ENCODE measurements at places on chromosomes 4 and X.

DNA sequence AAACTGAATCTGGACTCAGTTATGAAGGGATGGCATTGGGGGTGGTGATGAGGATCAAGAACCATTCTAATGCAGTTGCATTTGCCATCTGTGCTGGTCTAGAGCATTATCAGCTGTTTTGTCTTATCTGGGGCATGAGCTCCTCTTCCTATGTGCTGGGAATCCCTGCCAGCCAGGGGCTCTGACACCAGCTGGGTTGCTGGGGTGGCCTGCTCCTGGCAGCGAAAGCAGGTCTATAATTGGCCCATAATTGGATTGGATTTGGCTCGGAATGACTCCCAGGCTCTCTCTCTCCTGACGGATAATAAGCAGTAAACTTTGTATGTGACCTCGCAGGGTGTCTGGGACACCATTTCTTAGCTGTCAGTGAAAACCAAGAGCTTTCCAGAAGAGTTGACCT is 34.1 kb downstream of the SMPX start:
- DNase-seq: no peak

DNA sequence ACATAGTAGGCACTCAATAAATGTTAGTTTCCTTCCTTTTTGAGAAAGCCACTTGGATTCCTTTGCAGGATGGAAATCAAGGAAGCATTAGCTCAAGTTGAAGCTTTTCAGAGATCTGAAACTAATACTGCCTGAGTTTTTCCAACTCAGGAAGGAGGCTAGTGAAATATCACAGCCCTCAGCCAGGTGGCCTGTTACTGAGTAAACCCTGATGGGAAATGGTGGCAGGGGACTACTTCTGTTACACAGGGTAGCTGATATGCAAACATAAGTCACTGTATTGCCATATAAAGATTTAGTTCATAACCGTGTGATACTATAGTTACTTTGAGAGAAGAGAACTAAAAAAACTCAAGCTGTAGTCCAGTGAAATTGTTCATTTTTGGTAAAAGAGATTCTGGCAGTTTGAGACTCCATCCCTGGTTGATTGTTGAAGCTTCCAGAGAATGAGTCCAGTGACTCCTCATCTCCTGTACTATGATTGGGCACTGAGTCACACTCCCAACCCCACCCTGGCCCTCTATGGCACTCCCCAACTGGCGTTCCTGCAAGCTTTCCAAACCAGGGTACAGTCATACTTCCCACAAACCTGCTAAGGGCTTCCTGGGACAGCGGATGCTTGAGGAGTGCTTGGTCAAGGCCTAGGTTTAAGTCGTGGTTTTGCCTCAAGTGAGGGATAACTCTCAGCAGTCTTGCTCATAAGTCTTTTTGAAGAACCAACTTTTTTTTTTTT is 81.8 kb downstream of the MID1IP1 start:
- DNase-seq: no peak

- no peak for DNase-seq
Measured at GRCh38 chr4:2608291-2608690, 71.8 kb downstream of the FAM193A start.

DNA sequence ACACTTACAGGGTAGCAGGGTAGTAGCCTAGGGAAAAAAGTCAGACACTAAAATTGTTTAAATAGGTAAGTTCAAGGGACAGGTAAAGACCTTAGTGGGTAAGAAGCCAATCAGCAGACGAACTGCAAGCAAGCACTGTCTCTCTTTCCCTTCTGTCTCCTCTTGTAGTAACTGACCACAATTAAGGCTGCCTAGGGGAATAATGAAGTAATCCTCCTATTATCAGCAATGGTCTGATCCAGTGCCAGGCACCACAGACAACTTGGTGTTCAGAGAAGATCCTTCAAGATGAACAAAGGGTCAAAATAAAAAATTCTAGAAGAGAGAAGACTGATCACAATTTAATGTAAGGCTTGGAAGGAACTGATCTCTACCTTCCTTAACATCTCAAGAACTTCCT is 62.9 kb downstream of the ELOVL6 start:
- DNase-seq: no peak

- no peak for DNase-seq
Measured at GRCh38 chr4:28822163-28822562, 1898.0 kb upstream of the PCDH7 start.

DNA sequence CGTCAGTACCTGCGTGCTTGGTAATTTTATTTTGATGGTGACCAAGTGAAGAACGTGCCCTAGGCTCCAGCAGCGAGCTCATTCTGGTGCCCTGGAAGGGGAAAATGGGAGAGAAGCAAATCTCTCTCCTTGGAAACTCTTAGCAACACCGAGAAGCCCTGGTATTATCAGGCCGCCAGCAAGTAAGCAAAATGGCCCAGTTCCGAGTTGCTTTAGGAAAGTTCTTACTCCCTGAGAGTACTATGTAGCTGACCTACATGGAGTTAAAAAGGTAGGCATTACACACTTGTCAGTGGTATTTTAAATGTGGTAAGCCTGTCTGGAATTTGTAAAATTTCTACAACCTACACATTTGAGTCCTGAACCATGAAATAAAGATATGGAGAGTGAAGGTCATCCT is 146.4 kb downstream of the CPEB2 start:
- no peak for DNase-seq
